ENCODE measurements at places on chromosomes 1 and 21.
A peak's percentile ranks its signal among the peaks of the same experiment; 100 is the strongest.

DNA sequence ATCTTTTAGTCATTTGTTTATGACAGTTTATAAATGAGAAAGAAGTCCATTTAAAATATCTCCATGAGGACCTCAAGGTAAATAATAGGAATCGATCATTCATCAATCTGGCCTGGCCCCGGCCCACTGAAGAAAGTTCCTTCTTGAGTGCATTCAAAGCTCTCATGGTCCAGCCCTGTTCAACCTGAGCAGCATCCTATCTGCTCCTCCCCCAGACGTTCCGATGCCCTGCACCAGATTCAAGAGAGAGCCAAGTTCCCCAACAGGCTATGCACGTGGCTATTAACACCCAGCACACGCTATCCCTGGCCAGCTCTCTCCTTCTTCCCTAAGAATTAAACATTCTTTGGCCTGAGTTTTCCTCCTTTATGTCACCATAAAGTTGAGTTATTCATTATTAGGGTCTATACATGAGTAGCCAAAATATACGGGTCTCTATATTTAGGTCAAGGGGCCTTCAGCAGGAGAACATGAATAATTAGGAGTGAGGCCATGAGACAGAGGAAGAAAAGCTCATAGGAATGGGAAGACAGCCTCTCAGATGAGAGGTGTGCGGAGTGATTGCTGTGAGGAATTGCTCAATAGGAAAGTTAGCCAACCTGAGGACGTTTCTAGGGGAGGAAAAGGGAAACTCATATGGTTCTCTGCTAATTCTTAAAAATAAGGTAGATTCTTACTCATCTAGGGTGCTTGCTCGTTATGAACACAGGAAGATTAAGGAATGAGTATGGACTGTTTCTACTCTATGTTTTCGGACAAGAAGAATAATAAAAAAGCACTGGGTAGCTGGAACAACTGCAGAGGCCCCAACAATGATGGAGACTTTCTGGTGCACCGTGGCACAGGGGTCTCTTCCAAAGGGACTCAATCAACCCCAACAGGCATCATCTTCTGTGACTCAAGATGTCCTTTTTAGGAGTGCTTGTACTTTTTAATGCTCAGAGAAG is 23.6 kb downstream of the RUNX1 start:
- no peak for DNase-seq

GRCh38 chr21:26736449-26736848 is 108.8 kb downstream of the ADAMTS1 start:
- no peak for DNase-seq

DNA sequence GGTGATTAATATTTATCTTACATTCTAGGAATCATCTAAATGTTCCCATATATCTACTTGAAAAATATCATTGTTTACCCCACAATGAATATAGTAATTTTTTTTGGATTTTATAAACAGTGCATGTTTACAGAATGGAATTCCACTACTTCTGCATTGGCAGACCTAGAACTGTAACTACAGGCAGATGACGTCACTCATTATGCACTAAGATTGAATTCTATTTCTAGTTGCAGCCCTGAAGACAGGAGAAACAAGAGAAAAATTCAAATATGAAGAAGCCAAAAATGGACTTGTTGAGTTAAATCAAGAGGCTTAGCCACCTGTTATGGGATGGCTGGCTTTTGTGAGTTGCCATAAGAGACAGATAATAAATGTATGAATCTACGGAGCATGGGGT is 364.7 kb downstream of the PCP4 start:
- DNase-seq, result no peak

- DNase-seq, result no peak
Observed at GRCh38 chr1:183604815-183605214, 14.6 kb upstream of the NCF2 start.

DNA sequence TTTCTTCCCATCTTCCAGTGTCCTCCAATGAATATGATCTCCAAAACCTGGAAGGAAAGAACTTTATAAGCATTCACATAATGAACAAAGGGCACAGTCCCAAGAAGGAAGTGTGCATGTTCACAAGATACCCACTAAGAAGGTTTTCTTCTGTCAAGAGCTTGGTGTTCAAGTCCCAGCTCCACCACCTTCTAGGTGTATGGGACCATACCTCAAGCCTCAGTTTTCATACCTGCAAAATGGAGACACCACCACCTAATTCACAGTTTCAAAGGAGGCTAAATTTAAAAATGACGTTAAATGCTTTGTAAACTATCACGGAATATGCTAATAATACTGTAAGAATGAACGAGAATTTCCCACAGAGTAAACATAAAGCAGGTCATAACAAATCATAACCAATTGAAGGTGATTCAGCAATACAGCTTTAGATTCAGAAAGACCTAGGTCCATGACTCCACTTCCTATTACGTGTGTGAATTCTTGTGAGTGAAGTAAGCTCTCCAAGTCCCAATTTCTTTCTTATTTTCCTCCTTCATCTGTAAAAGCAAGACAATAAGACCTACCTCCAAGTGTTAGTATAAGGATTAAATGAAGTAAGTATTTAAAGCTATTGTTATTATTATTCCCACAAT is 8.1 kb upstream of the KTI12 start:
- DNase-seq, result no peak

DNA sequence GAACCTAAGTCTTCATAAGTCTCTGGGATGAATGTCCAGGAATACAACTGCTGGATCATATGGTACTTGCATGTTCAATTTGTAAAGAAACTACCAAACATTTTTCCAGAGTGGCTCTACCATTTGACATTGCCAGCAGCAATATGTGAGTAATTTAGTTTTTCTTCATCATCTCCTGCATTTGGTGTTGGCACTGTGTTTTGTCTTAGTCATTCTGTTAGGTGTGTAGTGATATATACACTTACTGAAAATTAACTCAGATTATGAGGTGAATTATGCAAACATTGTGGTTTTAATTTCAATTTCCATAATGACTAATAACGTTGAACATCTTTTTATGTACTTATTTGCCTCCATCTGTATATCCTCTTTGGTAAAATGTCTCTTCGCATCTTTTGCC is 138.7 kb downstream of the LRRC40 start:
- DNase-seq, result no peak

GRCh38 chr1:110495926-110496600 is 22.9 kb downstream of the KCNA10 start:
- DNase-seq, result peak; percentile 83

- no peak for DNase-seq
Observed at GRCh38 chr21:31351960-31352359, 7.9 kb upstream of the TIAM1 start.

- DNase-seq, result no peak
Observed at GRCh38 chr1:155960081-155960745, 18.1 kb downstream of the ARHGEF2 start.

DNA sequence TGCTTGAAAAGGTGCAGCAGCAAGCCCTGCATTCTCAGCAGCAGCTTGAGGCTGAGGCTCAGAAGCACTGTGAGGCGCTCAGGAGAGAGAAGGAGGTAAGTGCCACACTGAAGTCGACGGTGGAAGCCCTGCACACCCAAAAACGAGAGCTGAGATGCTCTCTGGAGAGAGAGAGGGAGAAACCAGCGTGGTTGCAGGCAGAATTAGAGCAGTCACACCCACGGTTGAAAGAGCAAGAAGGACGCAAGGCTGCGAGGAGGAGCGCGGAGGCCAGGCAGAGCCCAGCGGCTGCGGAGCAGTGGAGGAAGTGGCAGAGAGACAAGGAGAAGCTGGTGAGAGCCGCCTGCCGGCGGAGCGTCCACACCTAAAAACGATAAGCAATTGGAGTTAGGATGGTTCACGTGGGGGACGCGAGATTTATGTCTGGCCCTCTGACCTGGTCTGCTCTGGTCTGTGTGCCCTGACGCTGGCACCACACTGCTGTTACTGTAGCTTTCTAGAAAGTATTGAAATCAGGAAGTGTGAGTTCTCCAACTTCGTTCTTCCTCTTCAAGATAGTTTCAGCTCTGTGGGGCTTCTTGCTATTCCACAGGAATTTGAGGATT is 26.7 kb upstream of the DIP2A start:
- no peak for DNase-seq

- no peak for DNase-seq
Observed at GRCh38 chr1:35255276-35255675, 13.2 kb upstream of the ZMYM4 start.

GRCh38 chr1:39973503-39974135 is 18.7 kb downstream of the MFSD2A start:
- peak; percentile 74 for DNase-seq

- no peak for DNase-seq
Observed at GRCh38 chr1:182681568-182681912, 2.8 kb downstream of the RGS8 start.

GRCh38 chr1:76786222-76786621 is 81.1 kb upstream of the ST6GALNAC5 start:
- DNase-seq, result no peak

DNA sequence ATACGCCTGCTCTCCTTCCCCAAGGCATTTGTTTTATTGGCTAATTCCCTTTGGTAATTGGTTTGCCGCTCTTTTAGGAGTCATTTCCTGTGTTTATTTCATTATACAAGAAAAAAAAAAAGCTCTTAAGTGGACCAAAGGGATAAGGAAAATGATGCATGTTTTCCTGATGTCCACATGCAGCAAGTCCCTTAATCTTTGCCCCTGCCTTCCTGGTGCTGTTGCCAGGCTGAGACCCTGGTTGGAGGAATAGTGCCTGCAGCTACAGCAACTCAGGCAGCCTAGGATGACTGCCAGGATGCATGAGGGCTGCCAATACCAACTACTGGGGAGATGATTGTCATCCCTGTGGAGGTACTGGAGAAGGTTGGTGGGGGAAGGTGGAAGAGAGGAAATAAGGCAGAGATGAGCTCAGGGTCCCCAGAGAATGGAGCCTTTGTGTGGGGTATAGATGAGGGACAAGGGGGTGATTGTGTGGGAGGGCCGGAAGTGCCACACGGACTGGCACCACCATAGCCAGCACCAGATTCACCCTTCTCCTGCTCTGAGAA is 6.1 kb upstream of the GATAD2B start:
- no peak for DNase-seq

DNA sequence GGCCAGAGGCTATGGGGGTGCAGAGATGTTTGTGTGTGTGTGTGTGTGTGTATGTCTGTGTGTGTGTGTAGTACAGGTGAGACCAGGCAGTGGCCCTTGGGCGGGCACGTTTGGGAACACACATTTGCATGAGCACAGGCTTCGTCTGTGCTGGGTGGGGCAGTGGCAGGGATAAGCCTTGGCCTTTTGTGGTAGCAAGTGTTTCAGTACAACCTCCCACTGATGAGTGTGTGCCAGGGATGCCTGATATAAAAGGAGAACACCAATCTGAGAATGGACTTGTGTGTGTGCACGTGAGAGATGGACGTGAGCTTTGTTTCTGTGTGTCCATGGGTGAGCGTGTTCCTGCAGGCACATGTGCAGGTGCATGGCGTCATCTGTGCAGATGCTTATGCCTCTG is 3.0 kb downstream of the NTRK1 start:
- no peak for DNase-seq

GRCh38 chr1:8410791-8411190 is 92.9 kb downstream of the SLC45A1 start:
- no peak for DNase-seq

DNA sequence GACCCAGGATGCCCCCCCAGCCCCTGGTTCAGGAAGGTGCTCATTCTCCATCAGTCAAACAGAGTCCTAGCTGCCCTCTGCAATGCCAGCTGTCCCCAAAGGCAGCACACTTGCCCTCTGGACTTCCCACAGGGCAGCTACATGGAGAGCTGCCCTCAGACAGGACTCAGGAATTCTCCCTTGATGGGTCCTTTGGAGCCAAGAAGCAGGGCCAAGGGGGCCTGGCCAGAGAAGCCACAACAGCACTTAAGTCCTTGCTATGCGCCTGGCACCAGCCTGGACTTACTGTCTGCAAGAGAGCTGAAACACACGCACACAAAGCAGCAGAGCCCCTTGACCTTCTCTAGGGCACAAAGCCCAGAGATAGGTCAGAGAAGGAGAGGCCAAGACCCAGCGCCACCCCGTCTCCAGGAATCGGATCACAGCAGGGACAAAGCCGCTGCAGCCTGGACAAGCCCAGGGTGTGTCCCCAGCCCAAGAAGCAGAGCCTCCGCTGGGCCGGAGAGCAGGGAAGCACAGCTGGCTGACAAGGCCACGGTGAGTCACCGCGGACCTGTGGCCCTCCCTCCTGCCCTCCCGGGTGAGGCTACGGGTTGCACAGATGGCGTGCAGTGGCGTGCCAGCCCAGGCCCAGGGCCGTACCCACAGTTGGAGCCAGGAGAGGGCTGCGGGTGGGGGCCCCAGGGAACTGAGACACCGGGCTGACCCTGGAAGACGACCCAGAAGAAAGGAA is 1.7 kb downstream of the WNT9A start:
- no peak for DNase-seq

- peak; percentile 65 for DNase-seq
Observed at GRCh38 chr1:93680420-93681100, 1.1 kb downstream of the BCAR3 start.

GRCh38 chr1:210684466-210685294 is 356.0 kb downstream of the HHAT start:
- peak; percentile 20 for DNase-seq

DNA sequence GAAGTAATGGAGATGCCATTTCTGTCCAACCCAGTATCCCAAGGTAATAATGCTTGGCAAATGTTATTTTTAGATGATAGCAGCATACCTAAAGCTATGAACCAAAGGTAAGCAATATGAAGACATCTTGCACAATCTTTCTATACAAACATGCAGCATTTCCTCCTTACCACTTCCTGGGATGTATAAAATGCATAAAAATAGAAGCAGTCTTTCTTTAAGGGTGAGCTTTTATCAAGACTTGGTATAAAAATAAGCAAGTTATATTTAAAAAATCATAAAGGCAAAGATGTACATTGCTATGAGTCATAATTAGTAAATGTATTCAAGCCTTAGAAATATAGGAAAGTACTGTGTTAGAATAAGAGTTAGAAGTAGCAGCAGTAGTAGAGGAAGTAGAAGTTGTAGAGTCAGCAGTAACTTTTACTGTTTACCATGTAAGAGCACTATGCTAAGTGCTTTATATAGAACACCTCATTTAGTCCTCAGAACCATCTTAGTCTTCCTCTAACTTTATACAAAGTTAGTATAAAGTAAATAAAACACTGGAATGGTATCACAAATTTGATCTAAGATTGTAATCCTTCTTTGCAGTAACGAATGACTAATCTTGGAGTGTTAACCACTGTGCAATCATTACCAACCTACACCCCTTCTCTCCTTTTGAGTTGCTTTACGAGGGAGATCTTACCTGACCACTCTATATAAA is 371.3 kb downstream of the VAV3 start:
- DNase-seq, result no peak

DNA sequence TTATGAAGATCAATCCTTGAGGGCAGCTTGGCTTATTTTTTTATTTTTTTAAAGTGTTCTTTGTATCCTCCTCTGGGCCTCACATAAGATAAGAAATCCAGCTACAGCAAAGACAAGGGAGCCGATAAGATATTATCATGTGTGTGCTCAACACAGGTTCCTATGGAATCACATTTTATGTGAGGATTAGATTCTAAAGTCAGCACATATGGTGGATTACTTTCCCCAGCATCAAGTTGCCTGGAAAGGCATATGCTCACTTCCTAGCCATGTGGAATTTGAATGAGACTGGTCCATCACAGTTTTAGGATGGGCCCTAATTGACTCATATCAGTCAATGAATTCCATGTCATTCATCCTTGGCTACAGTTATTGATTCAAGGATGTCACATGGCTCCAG is 456.9 kb upstream of the LRRC7 start:
- DNase-seq, result no peak

- no peak for DNase-seq
Observed at GRCh38 chr1:155485945-155486344, 76.7 kb downstream of the ASH1L start.

- DNase-seq, result no peak
Observed at GRCh38 chr1:203034422-203035110, 8.3 kb downstream of the PPFIA4 start.

- DNase-seq, result no peak
Observed at GRCh38 chr1:62530516-62531154, 66.7 kb upstream of the ANGPTL3 start.
